GM04503 (cell line): ENCODE measurements at places on chromosomes 6 and 20.

DNA sequence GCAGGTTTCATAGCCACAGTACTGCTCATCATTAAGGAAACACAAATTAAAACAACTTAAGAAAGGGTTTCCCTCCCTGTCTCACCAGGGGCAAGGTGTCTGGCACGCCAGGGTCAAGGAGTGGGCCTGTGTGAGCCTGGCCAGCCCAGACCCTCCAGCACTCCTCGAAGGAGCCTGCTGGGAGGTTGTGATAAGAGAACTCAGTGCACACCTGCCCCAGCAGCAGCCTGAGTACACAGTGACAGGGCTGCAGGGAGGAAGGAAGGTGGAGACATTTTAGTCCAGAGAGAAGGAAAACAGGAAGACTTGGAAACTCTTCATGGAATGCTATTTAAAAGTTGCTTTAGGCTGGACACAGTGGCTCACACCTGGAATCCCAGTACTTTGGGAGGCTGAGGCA is 14.1 kb downstream of the NINL start:
- no peak for DNase-seq

- DNase-seq, result no peak
Measured at GRCh38 chr6:159301810-159302593, 132.8 kb downstream of the FNDC1 start.

- no peak for DNase-seq
Measured at GRCh38 chr20:20150241-20150640, 97.9 kb downstream of the CFAP61 start.

GRCh38 chr20:34531608-34532265 is 15.5 kb downstream of the DYNLRB1 start:
- DNase-seq, result no peak

GRCh38 chr20:62430866-62431447 is 3.6 kb upstream of the RBBP8NL start:
- no peak for DNase-seq

DNA sequence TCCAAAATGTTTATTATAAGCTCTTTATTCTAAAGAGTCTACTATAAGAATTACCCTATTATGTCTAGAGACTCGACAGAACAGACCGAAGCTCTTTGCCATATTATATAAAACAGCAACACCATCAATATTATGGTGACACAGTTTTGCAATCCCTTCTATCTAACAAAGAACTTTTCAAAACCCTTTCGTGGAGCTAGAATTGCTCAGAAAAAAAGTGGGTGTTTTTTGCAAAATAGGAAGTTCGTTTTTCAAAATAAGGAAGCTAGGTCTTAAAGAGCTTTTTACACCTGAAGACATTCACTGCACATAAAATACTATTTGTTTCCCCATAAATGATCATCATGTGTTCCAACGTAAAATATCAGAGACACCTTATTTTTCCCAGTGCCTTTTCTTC is 240.0 kb downstream of the FOXC1 start:
- DNase-seq, result no peak

DNA sequence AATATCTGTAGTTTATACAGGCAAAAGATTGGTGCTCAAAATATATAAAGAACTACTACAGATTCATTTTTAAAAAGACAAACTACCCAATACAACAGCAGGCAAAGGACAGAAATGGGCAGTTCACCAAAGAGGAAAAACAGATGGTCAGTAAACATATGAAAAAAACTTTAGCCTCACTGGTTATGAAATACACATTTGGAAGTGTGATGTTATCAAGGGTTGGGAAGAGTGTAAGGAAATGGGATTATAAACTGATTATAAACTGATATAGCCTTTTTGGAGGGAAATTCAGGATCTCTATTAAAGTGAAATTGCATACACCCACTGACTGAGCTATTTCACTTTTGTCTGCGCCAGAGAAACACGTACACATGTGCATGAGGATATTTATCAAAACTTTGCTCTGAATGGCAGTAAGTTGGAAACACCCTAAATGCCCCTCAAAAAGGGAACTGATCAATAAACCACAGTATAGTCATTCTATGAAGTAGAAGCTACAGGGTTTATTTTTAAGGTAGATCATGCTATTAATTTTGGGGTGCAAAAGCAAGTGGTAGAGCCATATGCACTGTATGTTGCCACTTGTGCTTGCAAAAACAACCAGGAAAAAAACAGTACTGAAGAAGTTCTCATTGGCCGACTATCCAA is 32.2 kb upstream of the ARFGEF2 start:
- no peak for DNase-seq

DNA sequence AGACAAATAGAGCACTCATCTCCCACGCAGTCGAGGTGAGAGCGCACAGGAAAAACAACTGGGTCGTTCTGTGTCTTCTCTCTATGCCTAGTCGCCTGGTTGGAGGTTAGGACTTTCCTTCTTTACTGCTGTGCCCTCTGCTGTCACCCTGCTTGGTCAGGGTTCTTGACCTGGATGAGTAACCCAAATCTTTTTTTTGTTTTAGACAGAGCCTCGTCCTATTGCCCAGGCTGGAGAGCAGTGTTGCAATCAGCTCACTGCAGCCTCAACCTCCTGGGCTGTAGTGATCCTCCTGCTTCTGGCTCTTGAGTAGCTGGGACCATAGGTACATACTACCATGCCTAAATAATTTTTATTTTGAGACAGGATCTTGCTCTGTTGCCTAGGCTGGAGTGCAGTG is 24.5 kb downstream of the PRPF6 start:
- no peak for DNase-seq

- DNase-seq, result no peak
Measured at GRCh38 chr20:4029505-4030467, 14.4 kb upstream of the RNF24 start.

- DNase-seq, result no peak
Measured at GRCh38 chr6:26307850-26308249, 57.1 kb upstream of the BTN3A2 start.

GRCh38 chr6:164130151-164130550 is 715.6 kb downstream of the QKI start:
- no peak for DNase-seq

DNA sequence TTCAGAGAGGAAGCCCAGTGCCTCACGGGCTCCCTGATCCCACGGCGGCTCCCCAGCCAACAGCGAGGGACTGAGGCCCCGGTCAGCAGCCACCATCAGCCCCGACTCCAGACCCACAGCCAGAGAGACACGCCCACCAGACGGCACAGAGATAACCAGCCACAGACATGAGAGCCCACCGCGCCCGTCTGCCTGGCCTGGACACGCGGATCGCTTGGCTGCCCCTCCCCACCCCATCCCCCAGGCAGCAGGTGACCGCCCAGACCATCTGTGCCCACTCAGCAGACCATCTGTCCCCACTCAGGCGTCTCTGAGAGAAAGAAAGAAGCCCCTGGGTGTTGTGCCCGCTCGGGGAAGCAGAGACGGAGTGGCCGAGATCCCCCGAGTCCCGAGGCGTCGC is 55.5 kb upstream of the CHRNA4 start:
- DNase-seq, result no peak

GRCh38 chr20:19660808-19661378 is 97.2 kb upstream of the RIN2 start:
- no peak for DNase-seq

DNA sequence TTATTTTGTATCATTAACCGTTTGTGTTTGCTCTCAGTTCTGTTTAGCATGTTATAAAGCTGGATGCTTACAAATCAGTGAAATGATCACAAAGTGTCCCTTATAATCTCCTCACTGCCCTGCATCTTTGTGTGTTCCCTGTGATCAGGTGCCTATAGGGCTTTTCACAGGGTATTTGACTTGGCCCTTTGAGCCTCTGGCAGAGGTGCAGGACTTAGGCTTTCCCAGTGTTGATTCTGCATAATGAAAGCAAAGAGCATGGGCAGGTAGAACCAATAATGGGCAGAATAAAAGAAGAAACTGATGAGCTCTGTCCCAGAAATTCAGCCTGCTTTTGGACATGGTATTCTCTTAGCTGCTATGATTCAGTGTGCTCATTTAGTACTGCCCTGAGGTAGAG is 16.9 kb upstream of the PBOV1 start:
- no peak for DNase-seq

- DNase-seq, result no peak
Measured at GRCh38 chr20:32018269-32019155, 8.3 kb downstream of the CCM2L start.

- DNase-seq, result no peak
Measured at GRCh38 chr6:117615750-117616390, 13.6 kb upstream of the GOPC start.

DNA sequence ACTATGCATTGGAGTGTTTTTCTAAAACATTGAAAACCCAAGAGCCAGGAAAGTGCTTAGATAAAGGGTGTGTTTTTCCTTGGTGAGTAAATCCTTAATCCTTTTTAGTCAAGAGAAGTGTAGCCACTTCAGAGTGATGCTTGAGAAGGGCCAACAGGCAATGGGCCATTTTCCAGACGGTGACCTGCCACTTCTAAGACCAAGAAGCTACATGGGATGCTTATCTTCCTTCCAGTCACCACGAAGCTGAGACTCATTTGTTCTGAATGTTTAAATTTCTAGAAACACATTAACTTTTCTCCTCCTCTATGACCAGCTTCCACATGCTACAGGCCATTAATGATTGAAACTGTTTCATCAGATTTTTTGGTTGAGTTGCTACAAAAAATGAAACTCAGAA is 34.4 kb upstream of the NHSL1 start:
- DNase-seq, result no peak

- no peak for DNase-seq
Measured at GRCh38 chr6:140897349-140897748, 1235.4 kb upstream of the GJE1 start.

- DNase-seq, result no peak
Measured at GRCh38 chr6:128464790-128465189, 55.6 kb downstream of the PTPRK start.

DNA sequence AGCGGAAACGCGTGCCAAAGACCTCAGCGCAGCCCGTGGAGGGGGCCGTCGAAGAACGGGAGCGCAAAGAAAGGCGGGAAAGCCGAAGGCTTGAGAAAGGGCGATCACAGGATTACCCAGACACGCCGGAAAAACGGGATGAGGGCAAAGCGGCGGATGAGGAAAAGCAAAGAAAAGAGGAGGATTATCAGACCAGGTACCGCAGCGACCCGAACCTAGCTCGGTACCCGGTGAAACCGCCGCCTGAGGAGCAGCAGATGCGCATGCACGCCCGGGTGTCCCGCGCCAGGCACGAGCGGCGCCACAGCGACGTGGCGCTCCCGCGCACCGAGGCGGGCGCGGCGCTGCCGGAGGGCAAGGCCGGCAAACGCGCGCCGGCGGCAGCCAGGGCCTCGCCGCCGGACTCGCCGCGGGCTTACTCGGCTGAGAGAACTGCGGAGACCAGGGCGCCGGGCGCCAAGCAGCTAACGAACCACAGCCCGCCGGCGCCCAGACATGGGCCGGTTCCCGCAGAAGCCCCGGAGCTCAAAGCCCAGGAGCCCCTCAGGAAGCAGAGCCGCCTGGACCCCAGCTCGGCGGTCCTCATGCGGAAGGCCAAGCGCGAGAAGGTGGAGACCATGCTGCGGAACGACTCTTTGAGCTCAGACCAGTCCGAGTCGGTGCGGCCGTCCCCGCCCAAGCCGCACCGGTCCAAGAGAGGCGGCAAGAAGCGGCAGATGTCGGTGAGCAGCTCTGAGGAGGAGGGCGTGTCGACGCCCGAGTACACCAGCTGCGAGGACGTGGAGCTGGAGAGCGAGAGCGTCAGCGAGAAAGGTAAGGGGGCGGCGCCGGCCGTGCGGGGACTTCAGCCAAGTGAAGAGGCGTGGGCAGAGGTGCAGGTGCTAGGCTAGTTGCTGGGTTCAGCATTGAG is 296.2 kb downstream of the RIMS1 start:
- no peak for DNase-seq

GRCh38 chr6:157443066-157443800 is 62.2 kb downstream of the ZDHHC14 start:
- peak; percentile 59 for DNase-seq

- DNase-seq, result peak; percentile 21
Measured at GRCh38 chr20:7627734-7628663, 312.3 kb downstream of the HAO1 start.

DNA sequence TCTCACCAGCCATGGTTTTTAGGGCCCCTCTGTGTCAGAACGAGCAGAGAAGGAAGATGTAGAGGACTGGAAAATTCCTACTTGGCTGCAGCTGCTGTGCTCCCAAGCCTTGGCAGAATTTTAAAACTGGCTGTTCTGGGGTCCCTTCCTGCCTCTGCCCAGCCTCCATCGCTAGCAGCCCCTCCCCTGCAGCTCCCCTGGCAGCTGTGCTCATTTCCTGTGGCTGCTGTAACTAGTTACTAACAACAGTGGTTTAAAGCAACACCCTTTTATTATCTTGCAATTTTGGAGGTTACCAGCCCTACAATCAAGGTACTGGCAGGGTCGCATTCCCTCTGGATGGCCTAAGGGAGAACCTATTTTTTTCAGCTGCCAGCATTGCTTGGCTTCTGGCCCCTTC is 3.7 kb upstream of the CST11 start:
- no peak for DNase-seq

- no peak for DNase-seq
Measured at GRCh38 chr6:89357390-89357789, 4.9 kb upstream of the UBE2J1 start.

- no peak for DNase-seq
Measured at GRCh38 chr6:28545955-28546354, 20.3 kb downstream of the GPX5 start.

GRCh38 chr6:120077489-120077888 is 727.9 kb upstream of the MAN1A1 start:
- DNase-seq, result no peak
